ENCODE measurements at places on chromosomes 6 and 20.

DNA sequence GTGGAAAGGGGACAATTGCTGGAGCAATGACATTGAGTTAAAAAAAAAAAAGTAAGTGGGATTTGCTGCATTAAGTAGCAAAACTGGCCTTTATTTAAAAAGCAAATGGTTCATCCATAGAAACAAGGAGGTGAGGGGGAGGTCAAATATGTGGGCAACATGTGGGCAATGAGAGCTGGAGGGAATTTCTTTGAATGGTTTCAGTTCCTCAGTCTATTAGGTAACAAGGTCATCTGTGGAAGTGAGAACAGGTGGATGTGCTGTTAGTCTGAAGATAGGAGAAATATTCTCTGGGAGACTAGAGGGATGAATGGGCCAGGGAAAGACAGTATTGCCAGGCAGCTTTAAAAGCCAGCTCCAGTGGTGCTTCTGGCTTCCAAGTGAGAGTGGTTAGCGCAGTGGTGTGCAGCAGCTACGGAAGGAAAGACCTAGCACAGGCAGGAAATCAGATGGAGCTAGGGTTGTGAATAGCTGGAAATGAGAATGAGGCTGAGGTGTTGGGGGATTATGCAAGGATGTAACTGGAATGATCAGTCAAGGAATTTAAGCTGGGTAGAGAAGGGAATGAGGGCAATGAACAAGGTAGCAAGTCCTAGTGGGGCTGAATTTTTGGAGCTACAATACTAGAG lies 727.6 kb downstream of the PTPRT start:
- no peak for DNase-seq

DNA sequence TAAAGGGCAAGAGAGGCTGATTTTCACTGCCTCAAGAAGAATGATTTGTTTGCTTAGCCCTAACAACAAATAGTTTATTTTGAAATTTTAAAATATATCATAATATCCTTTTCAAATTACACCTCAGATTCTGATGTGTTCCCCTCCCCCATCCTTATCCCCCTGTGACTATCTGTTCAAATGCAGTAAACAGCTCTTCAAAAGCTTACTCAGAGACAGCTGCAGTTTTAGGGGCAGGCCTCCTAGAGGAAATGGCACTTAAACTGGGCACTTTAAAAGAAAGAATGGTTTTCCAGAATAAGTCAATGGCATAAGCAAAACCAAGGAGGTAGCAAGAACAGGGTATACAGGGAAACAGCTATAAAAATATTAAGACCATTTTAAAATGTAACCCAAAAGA lies 118.6 kb upstream of the UST start:
- no peak for DNase-seq

- DNase-seq: no peak
Measured at GRCh38 chr6:149888659-149889058, 9.3 kb downstream of the RAET1E start.

DNA sequence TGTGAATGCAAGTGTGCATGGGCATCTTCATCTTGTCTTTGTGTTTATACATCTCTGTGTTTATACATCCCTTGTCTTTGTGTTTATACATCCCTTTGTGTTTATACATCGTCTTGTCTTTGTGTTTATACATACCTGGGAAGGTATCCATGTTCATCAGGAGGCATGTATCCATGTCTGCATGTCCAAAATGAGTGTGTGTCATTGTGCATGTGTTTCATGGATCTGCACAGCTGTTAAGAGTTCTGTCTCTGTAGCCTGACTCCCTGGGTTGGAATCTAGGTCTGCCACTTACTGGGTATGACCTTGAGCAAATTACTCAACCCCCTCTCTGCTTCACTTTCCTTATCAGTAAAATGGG lies 50.1 kb upstream of the SIRPA start:
- DNase-seq: no peak

- no peak for DNase-seq
Measured at GRCh38 chr6:69775585-69775849, 21.3 kb downstream of the LMBRD1 start.

DNA sequence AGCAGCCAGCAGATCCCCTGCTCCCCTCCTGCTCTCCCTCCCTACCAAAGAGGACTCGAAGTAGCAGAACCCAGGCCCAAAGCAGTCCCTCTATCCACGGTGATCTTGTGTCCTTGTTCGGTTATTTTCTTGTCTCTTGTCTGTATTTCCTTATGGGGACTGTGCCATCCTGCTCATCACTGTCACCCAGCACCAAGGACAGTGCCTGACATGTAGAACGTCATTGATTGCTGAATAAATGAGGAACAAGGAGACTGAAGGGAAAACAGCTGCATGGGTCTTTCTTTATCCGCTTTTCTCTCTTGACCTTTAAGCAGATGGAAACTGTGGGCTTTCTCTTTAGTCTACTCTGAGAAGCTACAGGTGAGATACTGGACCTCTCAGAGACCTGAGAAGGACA lies 29.4 kb upstream of the ZNF831 start:
- DNase-seq: no peak

- DNase-seq: no peak
Measured at GRCh38 chr6:23681743-23682142, 444.3 kb upstream of the NRSN1 start.

DNA sequence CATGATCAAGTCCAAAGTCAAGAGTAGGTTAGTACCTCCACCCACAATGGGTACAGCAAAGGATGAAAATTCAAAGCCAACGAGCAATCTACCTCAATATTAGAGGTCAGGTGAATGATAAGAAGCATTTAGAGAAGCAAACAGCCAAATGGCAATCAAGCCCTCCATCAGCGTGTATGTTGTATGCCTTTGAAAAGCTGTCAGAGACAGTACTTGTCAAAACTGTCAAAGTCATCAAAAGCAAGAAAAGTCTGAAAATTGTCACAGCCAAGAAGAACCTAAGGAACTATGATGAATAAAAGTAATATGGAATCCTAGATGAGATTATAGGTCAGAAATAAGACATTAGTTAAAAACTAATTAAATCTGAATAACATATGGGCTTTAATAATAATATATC lies 99.3 kb downstream of the PCSK2 start:
- no peak for DNase-seq

- DNase-seq: no peak
Measured at GRCh38 chr6:4336778-4337442, 201.5 kb upstream of the ECI2 start.

DNA sequence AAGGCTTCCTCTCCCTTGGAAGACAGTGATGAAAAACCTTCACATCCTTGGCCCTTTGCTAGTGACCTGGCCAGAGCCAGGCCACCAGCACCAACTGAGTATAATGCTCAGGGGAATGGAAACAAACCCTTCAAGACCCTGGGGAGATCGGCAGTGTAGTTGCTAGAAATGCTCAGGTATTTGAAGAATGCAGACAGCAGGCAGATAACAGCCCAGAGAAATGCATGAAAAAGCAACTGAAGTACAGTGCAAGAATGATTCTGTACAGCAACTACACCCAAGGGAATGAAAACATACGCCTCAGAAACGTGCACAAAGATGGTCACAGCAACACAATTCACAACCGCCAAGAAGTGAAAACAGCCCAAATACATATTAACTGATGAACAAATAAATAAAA lies 41.1 kb downstream of the PPP1R3G start:
- DNase-seq: no peak

- no peak for DNase-seq
Measured at GRCh38 chr6:142914937-142915697, 29.9 kb downstream of the HIVEP2 start.

Data from pancreas (tissue), 10 donors.